DMS79 treated with DMSO at 0.1 percent for 48 hours (cell line): ENCODE measurements at places on chromosomes 7 and 10.
A peak's percentile ranks its signal among the peaks of the same experiment; 100 is the strongest.

DNA sequence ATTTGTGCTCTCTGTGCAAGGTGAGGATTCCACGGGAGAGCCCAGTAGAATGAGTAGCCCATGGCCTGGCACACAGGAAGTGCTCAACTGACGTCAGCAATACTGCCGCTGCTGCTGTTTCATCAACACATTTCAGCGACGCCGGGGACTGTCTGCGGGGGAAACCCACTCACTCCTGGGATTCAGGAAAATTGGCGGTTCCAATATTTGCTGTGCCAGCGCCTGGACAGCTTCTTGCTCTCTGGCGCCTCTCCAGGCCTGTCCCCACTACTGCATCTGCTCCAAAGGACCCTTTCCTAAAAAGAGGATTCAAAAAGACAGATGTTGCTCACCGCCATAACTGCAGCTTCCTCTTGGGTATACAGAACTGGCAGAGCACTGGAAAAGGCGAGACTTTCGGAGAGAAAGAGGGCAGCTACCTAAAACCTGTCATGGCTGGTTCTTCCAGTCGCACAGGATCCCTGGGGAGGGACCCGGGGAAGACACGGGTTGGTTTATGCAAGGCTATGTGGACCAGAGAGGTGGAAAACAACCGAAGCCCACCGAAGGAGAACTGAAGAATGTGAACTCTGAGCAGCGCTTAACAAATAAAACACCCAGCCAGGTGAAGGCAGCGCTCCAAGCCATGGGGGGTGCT is 39.7 kb upstream of the ENO4 start:
- no peak for DNase-seq

DNA sequence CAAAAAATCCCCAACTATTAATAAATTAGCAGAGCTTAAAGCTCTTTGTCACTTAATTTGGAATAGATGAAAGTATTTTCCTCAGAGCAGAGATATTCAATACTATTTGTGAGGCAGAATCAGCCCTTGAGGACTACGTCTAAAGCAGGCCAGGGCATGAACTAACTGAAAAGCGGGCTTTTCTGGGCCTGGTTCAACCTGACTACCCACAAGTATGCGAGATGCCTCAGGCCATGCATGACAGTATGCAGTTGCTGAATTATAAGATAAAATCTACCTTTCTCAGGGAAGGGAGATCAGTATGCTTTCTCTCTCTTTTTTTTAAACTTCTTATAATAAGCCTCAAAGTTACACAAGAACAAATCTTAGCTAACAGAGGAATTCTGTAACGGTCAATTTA is 20.1 kb downstream of the TMEM168 start:
- peak; percentile 44 for DNase-seq

DNA sequence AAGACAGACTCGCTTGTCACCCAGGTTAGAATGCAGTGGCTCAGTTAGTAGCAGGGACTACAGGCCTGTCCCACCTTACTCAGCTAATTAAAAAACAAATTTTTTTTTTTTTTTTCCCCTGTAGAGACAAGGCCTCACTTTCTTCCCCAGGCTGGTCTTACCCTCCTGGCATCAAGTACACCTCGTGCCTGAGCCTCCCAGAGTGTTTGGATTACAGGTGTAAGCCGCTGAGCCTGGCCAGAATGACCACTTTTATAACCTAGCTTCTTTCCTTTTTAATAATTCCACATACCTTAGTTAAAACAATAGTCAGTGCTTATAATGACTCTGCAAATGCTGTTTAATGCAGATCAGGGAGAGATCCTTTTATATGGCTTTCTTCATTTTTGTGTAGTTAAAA is 31.3 kb downstream of the RSBN1L start:
- DNase-seq: no peak

DNA sequence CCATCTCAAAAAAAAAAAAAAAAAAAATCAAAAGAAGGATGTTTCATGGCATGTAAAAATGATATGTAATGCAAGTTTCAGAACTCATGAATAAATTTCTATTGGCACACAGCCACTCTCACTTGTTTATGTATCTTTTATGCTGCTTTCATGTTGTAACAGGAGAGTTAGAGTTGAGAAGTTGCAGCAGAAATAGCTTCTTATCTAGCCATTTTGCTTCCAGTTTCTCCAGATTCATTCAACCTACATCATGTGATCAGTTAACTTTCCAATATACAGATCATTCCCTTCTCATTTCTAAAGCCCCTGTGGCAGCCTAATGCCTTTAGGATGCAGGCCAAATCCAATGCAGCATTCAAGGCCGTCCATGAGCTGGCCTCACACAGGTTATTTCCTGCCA is 30.4 kb downstream of the ZNF786 start:
- DNase-seq: no peak

GRCh38 chr10:99984211-99985034 is 25.3 kb downstream of the DNMBP start:
- DNase-seq: no peak
